ENCODE measurements at places on chromosomes 2 and 18.

- DNase-seq = peak; percentile 56
Measured at GRCh38 chr18:9708057-9708433, at the start of gene RAB31. Gene RAB31 (plus strand): TSS chr18:9708301. CDS start chr18:9708406, 105 bp downstream.

GRCh38 chr2:102140377-102140776, 2.2 kb upstream of the IL1R1 start:
- no peak for DNase-seq

DNA sequence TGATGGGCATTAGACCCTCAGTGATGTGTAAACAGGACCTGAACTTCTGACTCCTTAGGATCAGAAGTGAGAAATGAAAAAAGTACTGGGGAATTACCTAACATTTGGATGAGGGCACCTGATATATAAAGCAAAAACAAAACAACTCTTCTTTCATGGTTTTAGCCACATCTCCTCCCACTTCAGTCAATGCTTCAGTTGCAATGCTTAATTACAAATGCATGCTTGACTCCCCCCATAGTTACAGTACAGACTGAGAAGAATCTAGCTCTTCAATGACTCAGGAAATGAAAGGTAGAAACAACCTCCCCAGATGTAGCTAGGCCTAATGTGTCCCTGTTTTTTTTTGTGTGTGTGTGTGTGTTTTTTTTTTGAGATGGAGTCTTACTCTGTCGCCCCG, 276.8 kb upstream of the POU3F3 start:
- no peak for DNase-seq

- DNase-seq = no peak
Measured at GRCh38 chr2:134679745-134680144, 39.1 kb downstream of the TMEM163 start.

DNA sequence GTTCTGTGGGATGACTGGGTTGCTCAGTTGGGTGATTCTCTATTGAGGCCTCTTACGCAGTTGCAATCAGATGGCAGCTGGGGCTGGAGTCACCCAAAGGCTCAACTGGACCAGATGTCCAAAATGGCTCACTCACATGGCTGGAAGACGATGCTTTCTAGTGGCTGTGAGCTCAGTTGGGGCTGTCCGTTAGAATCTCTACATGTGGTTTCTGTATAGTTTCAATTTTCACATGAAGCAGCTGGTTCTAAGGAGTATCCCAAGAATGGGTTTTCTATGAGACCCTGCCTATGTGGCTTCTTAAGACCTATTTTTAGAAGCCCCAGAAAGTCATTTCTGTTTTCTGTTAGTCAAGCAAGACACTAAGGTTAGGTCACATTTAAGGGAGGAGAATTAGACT, 4.4 kb downstream of the XRCC5 start:
- no peak for DNase-seq

DNA sequence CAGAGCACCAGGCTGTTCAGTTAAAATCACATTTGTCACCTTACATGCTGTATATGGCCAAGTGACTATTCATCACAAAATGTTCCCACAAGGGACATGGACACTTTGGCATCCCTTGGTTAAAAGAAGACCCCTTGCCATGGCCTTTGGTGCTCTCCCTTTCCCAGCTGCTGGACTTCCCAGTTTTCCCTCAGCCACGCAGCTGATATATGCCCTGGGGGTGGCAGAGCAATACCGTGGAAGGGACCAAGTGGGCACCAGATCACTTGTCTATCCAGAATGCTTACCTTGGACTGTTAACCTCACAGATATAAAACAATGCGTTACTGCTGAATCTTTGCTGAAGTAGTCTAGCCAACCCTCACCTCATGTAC, 35.3 kb downstream of the PAIP2B start:
- DNase-seq = no peak

GRCh38 chr18:79779021-79779699, 18.6 kb upstream of the KCNG2 start:
- DNase-seq = no peak

DNA sequence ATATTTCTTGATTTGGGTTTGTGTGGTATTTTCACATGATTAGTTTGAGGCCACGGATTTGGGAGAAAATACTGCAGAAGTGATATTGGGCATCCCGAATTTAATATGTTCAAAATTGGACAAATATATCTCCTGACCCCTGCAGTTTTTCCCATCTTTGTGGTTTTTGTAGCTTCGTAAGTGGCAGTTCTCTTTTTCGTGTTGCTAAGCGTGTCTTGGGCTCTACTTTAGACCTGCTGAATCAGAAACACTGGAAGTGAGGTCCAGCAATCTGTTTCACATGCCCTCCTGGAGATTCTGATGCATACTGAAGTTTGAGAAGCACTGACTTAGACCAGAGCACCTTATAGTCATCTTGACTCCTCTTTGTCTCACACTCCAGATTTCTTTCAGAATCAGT, 98.3 kb downstream of the EPB41L5 start:
- no peak for DNase-seq

DNA sequence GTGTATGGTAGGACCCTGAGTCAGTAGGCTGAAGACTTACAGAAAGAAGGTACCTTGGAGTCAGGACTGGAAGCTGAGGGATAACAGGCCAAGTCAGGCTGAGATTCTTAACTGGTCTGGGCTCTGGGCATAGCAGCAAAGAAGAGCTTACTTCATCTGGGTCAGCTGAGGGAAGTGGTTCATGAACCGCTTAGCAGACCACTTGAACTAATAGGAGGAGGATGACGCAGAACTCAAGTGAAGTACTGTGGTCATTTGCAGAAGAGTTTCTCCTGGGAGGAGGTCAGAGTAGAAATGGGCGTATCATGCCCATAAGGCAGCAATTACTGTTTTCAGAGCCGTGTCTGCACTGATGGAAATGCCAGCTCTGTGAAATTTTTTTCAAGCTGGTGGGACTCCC, 164.5 kb downstream of the LCLAT1 start:
- DNase-seq = no peak

- no peak for DNase-seq
Measured at GRCh38 chr2:240130393-240131195, 5.5 kb downstream of the COPS9 start.

GRCh38 chr18:8264116-8264515, 345.1 kb upstream of the RAB12 start:
- no peak for DNase-seq

DNA sequence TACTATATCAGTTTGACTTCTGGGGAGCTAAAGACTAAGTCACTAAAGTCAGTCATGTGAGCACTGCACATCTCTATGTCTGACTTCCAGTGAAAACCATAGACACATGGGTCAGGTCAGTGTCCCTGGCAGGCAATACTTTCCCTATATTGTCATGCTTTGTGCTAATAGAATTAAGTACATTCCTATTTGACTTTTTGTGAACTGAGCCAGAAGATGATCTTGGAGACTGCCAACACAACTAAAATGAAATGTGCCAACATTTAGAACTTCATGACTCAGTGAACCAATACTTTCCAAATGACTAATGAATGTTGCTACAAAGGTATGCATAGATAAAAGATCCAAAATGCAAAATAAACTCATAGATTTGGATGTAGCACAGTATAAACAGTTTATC, 820.8 kb upstream of the FAM98A start:
- no peak for DNase-seq

- no peak for DNase-seq
Measured at GRCh38 chr18:79139206-79139605, 70.0 kb downstream of the ATP9B start.
